ENCODE measurements at places on chromosomes 6 and 20.
A peak's percentile ranks its signal among the peaks of the same experiment; 100 is the strongest.

- no peak for DNase-seq
These were observed 24.8 kb upstream of the PHACTR3 start for GRCh38 chr20:59579404-59580145.

DNA sequence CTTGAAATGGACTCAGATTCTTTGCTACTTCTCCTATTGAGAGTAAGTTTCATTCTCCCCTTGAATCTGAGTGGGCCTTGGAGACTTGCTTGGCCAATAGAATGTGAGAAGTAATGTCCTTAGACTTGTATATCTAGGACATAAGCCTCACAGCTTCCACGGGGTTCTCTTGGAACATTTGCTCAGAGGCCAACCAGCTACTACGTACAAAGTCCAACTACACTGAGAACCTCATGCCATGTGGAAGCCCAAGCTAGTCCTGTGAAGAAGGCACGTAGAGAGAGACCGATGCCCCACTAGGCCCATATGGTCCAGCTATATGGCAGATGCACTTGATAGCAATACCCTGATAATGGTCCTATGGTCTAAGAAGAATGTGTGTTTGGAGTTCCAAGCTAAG, 22.9 kb downstream of the TMEM14A start:
- no peak for DNase-seq

- no peak for DNase-seq
These were observed 26.4 kb upstream of the PAQR8 start for GRCh38 chr6:52335576-52335975.

GRCh38 chr6:134491477-134491876, 173.6 kb upstream of the SGK1 start:
- no peak for DNase-seq

- DNase-seq: no peak
These were observed 167.8 kb downstream of the WDR27 start for GRCh38 chr6:169534039-169534421.

DNA sequence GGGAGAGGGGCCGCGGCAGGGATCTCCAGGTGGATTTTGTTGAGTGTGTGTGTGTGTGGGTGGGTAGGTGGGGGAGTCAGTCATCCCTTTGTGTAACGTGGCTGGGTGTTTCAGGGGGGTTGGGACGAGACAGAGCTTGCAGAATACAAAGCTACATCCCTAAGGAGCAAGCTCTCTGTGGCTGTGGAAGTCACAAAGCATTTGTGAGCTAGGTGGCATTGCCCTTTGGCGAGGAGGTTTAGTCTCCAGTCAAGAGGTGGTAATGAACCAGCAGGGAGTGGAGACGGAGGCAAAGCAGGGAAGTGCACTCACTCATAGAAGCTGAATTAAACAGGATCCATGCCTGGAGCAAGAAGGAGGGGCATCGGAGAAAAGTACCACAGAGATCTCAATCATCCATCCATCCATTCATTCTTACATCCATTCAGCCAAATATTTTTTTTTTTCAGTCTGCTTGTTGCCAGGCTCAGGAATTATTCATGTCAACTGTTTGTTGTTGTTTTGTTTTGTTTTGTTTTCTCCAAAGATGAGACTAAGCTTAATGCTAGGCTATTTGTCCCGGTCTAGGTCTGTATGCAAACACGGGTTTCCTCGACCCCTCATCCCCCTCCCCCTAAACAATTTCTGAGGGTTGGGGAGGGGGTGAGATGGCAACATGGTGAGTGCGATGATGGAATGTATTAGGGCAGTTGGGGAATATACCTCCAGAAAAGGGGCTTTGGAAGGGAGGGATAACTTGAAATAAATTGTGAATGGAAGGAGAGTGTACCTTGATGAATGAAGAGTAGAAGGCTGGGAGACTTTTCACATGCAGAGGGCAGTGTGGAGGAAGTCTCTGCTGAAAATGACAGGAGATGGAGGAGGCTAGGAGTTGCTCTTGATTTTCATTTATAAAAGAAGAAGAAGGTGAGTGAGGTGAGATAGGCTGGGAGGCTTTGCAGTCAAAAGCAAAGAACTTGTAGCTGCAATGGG, 1.0 kb downstream of the HCRTR2 start:
- no peak for DNase-seq

DNA sequence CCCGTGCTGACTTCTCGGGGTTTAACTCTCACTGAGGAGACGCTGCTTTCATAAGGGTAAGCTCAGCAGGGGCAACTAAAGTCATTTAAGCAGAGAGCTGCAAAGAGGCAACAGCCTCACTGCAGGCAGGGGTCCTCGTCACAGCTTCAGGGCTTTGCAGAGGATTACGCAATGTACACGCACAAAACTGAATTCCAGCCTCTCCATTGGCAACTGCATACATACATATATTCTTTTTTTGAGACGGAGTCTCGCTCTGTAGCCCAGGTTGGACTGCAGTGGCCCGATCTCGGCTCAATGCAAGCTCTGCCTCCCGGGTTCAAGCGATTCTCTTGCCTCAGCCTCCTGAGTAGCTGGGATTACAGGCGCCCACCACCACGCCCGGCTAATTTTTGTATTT, 2.4 kb downstream of the GMEB2 start:
- no peak for DNase-seq

DNA sequence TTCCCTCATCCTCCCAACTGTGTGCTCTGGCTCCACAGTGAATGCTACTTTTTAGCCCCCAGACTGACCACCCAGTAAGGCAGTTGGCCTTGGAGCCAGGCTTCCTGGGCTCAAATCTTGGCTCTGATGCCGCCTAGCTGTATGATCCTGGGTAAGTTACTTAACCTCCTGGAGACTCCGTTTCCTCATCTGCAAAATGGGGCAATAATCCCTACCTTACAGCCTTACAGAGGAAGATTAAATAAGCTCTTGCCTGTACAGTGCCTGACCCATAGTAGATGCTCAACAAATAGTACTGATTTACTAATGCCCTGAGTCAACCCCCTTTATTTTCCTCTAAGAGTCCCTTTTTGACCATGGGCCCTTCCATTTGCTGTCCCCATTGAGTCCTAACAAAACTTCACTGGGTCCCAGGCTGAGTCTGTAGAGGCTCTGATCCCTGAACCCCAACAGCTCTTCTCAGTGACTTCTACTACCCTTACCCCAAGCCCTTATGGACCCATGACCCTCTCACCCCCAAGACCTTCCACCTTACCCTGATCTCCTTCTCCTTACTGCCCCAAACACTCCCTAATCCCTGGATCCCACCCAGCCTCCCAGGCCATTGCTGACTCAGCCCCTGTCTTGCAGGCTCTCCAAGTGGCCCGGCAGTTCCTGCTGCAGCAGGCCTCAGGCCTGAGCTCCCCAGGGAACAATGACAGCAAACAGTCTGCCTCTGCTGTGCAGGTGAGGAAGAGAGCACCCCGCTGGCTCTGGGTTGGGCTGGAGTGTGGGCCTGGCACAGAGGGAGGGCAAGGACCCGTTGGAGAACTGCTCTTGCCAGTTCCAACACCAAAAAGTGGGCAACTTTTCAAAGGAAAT, 31.4 kb downstream of the FOXP4 start:
- DNase-seq: no peak

DNA sequence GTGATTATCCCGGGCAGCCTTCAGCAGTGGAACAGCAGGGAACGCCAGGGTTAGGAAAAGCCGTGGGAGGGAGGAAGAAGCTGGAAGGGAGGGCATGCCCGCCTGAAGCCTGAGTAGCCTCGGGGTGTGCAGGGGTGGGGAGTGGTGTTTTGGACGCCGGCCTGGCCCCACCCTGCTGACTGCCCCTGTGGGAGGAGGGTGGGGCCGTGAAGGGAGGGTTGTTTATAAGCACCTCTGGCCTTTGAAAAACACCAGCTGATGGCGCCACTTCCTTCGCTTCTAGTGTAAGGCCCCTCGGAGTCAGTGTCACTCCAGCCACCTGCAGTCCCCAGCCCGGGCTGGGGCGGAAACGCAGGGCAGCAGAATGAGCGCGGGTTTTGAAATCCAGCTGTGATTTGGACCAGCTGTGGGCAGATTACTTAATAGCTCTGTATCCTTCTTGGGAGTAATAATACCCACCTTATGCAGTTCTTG, 52.8 kb upstream of the BMP6 start:
- peak; percentile 70 for DNase-seq

DNA sequence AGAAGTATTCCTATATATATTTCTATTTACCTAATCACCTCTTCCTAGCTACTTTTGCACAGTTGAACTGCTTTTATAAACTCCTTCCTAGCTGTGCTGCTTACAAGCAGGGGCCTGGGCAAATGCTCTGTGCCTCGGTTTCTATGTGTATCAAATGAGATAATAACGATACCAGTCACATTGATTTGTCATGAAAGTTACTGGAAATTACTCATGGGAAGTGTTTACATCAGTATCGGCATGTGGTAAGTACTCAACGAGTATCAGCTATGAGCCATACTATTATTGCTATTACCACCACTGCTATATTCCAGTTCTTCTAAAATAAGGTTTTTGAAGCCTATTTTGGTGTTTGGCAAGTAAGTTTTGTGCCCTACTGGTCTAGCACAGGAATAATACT, 4.9 kb downstream of the LAMA4 start:
- no peak for DNase-seq

- no peak for DNase-seq
These were observed 47.5 kb upstream of the NHSL1 start for GRCh38 chr6:138546733-138547185.

GRCh38 chr6:149723771-149724417, 6.0 kb upstream of the LATS1 start:
- DNase-seq: peak; percentile 90

- no peak for DNase-seq
These were observed 15.6 kb downstream of the PM20D2 start for GRCh38 chr6:89161326-89162046.

- no peak for DNase-seq
These were observed 365.6 kb downstream of the FARS2 start for GRCh38 chr6:5626727-5627426.

GRCh38 chr6:6701864-6702263, 113.3 kb downstream of the LY86 start:
- DNase-seq: peak; percentile 98

GRCh38 chr6:105892577-105893262, 193.4 kb upstream of the PRDM1 start:
- DNase-seq: peak; percentile 46

- DNase-seq: no peak
These were observed 87.8 kb downstream of the GINS1 start for GRCh38 chr20:25495189-25495824.

- DNase-seq: peak; percentile 1
These were observed 10.7 kb upstream of the LAMP5 start for GRCh38 chr20:9503526-9504245.

DNA sequence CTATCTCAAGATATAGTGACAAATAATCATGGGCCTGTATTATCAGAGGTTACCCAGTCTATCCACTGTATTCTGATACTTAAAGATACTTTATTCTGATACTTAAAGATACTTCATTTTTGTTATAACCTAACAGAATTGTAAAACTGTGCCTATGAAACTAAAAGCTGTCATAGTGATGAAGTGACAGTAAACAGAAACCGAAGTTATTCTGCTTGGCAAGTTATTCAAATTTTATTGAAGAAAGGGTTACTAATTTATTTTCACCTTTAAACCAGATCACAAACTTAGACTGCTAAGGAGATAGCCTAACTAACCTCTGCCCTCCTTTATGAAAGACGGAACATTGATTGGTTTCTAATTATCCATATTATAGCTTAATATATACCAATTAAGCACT, 604.6 kb upstream of the IMPG1 start:
- DNase-seq: no peak

DNA sequence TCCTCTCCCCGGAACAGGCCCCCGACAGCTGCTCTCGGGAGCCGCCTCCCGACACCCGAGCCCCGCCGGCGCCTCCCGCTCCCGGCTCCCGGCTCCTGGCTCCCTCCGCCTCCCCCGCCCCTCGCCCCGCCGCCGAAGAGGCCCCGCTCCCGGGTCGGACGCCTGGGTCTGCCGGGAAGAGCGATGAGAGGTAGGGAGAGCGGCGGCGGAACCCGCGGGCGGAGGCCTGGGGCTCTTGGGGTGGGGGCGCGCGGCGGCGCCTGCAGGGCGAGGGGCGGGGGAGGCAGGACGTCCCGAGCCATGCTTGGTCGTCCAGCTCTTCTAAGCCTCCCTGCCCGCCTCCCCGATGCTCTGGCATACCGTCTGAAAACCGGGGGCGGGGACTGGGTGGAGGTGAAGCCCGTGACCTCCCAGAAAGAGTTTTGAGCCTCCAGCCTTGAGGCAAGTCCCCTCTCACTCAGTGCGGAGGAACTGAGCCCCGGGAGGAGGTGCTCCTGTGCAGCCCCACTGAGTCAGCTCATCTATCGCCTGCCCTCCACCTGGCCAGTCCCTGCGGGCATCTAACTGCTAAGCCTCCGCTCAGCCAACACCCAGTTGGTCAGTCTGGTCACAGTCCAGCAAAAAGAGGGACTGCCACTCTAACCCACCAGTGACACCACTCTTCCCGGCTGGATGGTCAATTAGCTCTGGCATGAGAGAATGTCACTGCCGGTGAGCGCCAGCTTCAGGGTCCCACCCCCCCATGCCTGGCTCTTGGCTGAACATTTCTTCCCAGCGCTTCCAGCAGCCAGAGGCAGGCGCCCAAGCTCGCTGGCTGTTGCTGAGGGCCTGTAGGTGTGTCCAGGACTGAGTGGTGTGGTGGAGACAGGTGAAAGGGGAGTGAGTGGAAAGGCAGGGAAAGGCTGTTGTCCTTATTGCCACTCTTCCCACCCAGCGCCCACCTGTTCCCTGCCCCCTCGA, 482 bp downstream of the DDR1 start:
- peak; percentile 12 for DNase-seq

DNA sequence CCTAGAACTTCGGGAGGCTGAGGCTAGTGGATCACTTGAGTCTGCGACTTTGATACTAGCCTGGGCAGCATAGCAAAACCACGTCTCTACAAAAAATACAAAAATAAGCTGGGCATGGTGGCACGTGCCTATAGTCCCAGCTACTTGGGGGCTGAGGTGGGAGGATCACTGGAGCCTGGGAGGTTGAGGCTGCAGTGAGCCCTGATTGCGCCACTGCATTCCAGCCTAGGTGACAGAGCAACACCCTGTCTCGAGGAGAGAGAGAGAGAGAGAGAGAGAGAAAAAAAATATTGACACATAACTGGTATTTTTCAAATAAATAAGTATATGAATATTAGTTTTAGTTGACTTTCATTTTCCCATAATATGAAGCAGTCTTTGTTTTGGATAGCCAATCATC, 222.2 kb downstream of the BTBD9 start:
- no peak for DNase-seq

GRCh38 chr20:17172836-17173516, 53.9 kb upstream of the PCSK2 start:
- DNase-seq: no peak

DNA sequence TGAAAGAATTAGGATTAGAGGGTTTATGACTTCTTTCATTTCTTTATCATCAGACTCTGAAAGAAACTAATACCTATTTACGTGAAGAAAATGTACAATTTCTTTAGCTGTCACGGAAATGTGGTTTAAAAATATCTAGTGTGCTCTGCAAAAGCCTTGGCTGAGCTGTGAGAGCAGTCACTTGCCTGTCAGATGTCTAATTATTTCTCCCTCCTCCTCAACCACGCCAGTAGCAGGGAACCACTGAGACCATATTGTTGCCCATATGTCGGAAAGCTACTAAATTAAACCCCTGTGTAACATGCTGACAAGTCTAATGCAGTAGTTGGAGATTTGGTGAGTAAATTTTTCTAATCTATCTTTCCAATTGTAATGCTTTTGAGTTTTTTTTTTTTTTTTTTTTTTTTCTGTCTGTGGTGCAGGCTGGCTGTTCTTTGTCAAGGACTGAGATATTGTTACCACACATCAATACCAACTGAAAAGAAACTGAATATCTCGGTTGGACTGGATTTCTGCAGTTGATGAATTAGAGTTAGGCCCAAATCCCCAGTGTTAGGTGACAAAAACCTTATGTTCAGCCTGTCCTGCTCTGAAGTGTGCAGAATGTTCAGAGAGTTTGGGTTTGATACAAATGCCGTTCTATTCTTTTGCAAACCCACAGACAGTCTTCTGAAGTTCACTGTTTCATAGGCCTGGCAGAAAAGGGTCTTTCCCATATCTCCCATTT, 302.9 kb upstream of the SYNCRIP start:
- no peak for DNase-seq

- no peak for DNase-seq
These were observed 143.9 kb upstream of the NOX3 start for GRCh38 chr6:155599561-155599960.
